ENCODE measurements at places on chromosomes 5 and 9. TPM values are rescaled to one million over a fixed set of nuclear protein-coding genes. Genes with fewer than 3 reads are reported as not detected.

KIF24 gene
- total RNA-seq, result 0.63 TPM

- H3K4me1 ChIP-seq, result no peaks in the 10 kb centered on the region
- DNase-seq, result no peak
- H3K36me3 ChIP-seq, result no peaks in the 10 kb centered on the region
- H3K27me3 ChIP-seq, result peaks cover 66% of the 10 kb centered on the region
- no peak overlapping the region for H3K27ac ChIP-seq
Observed at GRCh38 chr5:140986117-140986521, 19.8 kb downstream of the PCDHAC2 start.

DNA sequence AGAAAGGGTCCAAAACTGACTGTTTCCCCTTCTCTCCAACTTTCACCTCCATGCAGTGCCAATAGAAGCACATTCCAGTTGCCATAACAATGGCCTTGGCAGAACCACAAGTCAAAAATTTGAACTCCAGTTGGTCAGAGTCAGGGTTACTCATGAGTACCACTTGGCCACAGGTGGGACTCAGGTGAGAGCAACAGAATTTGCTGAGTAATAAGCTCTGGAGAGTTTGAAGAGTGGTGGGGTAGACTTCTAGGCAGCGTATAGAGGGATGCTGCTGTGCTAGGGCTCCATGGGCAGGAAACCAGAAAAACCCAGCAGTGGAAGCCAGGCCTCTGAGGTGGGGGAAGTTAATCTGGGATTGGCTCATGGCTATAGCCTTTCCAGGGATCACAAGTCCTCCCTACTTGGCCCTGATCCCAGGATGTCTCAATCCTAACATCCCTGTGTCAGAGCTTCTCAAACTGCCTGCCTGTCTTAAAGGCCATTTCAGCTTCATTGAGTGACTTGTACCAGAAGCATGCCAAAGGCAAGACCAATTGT, 30.2 kb downstream of the SNX18 start:
- no peak overlapping the region for H3K4me3 ChIP-seq
- H3K36me3 ChIP-seq, result peaks cover 7% of the 10 kb centered on the region
- H3K4me1 ChIP-seq, result peaks cover 34% of the 10 kb centered on the region
- DNase-seq, result peak; percentile 41

DNA sequence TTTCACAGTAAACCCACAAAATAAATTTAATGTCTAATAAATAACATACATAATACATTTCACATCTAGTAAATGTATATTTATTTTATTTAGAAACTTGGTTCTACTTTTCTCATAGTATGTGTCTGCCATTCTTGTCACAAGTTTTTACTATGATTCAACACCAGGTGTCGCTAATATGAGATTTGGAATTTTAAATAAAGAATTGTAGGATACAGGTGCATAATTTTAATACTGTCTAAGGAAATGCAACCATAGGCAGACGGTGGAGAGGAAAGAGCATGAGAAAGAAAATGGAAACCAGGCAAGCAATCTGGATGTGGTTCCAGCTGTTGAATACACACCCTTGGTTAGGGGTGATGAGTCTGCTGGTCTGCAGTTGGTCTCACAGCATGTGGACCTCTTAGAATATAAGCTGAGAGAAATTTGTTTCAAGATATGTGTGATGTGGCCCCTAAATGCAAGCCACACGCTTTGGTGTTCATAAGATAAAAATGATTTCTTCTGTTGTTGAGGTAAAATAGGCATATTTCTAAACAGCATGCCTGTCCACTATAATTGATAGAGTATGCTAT, 114.7 kb upstream of the TXNDC8 start:
- no peaks in the 10 kb centered on the region for H3K36me3 ChIP-seq
- no peaks in the 10 kb centered on the region for H3K27me3 ChIP-seq
- H3K4me3 ChIP-seq, result no peak overlapping the region

GRCh38 chr9:95721061-95721531, 154.4 kb upstream of the ERCC6L2 start:
- H3K27ac ChIP-seq, result no peak overlapping the region
- H3K36me3 ChIP-seq, result no peaks in the 10 kb centered on the region
- H3K4me1 ChIP-seq, result no peaks in the 10 kb centered on the region
- no peak overlapping the region for H3K4me3 ChIP-seq
- DNase-seq, result no peak

GRCh38 chr9:103183701-103184171, 188.6 kb downstream of the CYLC2 start:
- no peak overlapping the region for H3K27ac ChIP-seq
- no peak for DNase-seq
- no peak overlapping the region for H3K4me3 ChIP-seq
- H3K36me3 ChIP-seq, result no peaks in the 10 kb centered on the region
- H3K4me1 ChIP-seq, result no peaks in the 10 kb centered on the region

GRCh38 chr5:75053054-75053303, 621 bp upstream of the GCNT4 start:
- H3K27me3 ChIP-seq, result peaks cover 6% of the 10 kb centered on the region
- no peaks in the 10 kb centered on the region for H3K36me3 ChIP-seq
- peak overlapping the region; percentile 88 for H3K4me3 ChIP-seq

DNA sequence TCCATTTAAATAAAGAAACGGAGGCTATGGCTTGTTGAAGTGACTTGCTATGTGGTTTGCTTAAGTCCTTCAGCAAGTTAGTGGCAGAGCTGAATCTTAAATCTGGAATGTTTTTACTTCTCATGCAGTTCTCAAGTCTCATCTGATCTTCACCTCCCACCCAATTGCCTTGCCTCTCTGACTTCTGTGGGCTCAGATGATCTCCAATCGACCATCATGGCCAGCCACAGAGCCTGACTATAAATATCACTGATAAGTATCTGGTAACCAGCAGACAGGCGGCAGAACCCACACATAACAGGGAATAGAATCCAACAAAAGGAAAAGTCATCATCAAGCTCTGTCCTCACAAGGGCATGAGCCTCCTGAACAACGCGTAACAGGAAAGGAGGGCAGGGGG, 149.9 kb downstream of the FAM114A2 start:
- H3K27me3 ChIP-seq, result no peaks in the 10 kb centered on the region
- H3K36me3 ChIP-seq, result no peaks in the 10 kb centered on the region
- no peak overlapping the region for H3K27ac ChIP-seq
- no peaks in the 10 kb centered on the region for H3K4me1 ChIP-seq

DNA sequence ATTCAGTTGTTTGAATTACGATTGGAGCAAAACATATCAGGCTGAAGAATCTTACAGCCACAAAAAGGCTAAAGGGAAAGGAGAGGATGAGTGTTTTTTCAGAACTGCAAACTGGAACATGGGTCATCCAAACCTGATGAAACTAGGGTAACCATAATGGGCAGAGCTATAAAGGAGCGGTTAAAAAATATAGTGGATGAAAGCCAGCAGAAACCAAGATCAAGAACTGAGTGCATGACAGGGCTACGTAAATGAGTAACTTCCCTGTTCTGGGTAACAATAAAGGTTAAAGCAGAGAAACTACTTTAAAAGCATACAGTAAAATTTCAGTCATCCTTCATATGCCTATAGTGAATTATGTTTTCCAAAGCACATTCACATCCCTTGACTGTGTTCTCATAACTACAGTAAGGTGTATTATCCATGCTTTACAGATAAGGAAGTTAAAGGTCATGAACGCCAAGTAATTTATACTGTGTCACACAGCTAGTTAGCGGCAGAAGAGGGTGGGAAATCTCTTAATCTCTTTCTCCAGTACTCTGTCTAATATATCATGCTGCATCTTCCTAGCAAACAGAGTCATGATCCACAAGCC, 48.5 kb upstream of the GHR start:
- no peaks in the 10 kb centered on the region for H3K36me3 ChIP-seq
- H3K4me3 ChIP-seq, result no peak overlapping the region
- H3K27ac ChIP-seq, result no peak overlapping the region
- H3K4me1 ChIP-seq, result peaks cover 11% of the 10 kb centered on the region

- no peak overlapping the region for H3K27ac ChIP-seq
- no peaks in the 10 kb centered on the region for H3K4me1 ChIP-seq
- H3K27me3 ChIP-seq, result no peaks in the 10 kb centered on the region
- no peak for DNase-seq
- no peaks in the 10 kb centered on the region for H3K36me3 ChIP-seq
Observed at GRCh38 chr5:101955891-101956290, 340.2 kb downstream of the SLCO4C1 start.

- peaks cover 50% of the 10 kb centered on the region for H3K4me1 ChIP-seq
- no peaks in the 10 kb centered on the region for H3K36me3 ChIP-seq
- no peaks in the 10 kb centered on the region for H3K27me3 ChIP-seq
Observed at GRCh38 chr5:151770383-151771258, 1.1 kb upstream of the G3BP1 start.

DNA sequence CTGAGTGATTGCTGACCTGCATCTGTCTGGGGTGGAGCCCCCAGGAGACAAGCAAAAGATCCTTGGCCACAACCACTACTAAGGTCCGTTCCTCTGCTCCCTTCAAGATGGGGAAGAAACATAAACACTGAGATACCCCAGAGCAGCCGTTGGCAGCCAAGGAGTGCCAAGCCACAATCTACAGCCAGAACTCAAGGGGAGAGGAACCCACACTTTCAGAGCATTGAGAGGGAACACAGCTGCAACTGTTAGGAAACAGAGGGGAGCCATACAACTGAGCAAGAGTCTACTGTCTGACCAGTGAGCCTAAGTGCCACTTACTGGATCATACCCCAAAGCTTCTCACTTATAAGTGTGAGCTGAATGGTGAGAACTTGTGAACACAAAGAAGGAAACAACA, 44.6 kb upstream of the ADRB2 start:
- no peaks in the 10 kb centered on the region for H3K4me1 ChIP-seq
- no peak overlapping the region for H3K27ac ChIP-seq

DNA sequence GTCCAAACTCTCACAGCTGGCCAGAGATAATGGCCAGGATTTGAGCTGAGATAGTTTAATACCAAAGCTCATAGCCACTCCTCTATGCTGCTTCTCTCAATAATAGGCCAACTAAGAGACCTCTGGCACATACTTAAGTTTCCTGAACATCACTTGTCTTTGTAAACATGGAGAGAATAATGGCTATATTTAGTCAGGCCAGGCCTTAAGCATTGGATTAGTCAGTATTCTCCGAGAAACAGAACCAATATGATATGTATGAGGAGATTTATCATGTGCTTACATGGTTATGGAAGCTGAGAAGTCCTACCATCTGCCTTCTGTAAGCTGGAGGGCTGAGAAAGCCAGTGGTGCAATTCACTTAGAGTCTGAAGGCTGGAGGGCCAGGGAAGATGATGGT, 45.4 kb downstream of the CFAP95 start:
- H3K27me3 ChIP-seq, result no peaks in the 10 kb centered on the region
- DNase-seq, result no peak
- H3K36me3 ChIP-seq, result no peaks in the 10 kb centered on the region
- H3K27ac ChIP-seq, result no peak overlapping the region
- H3K4me1 ChIP-seq, result no peaks in the 10 kb centered on the region

DNA sequence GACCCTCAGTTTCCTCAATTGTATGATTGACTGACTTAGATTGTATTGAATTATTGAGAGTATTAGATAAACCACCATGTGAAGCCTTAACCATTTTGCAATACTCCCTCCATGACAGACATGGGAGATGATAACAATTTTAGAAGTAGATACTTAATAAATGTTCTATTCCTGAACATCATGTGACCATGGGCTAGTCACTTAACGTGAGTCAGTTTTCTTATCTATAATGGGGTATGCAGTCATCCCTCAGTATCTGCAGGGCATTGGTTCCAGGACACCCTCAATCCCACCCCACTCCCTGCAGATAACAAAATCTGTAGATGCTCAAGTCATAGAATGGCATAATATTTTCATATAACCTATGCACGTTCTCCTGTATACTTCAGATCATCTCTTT, 31.0 kb downstream of the SNX18 start:
- H3K4me3 ChIP-seq, result no peak overlapping the region
- H3K4me1 ChIP-seq, result peaks cover 38% of the 10 kb centered on the region
- no peak for DNase-seq

GRCh38 chr5:5116956-5117355, 23.2 kb upstream of the ADAMTS16 start:
- H3K27me3 ChIP-seq, result peaks cover 20% of the 10 kb centered on the region
- H3K36me3 ChIP-seq, result no peaks in the 10 kb centered on the region
- H3K4me3 ChIP-seq, result no peak overlapping the region
- DNase-seq, result no peak
- no peak overlapping the region for H3K27ac ChIP-seq

- DNase-seq, result no peak
- no peak overlapping the region for H3K4me3 ChIP-seq
- H3K4me1 ChIP-seq, result no peaks in the 10 kb centered on the region
Observed at GRCh38 chr5:109939116-109939682, 249.5 kb downstream of the MAN2A1 start.

- DNase-seq, result no peak
- peaks cover 49% of the 10 kb centered on the region for H3K4me1 ChIP-seq
- no peaks in the 10 kb centered on the region for H3K27me3 ChIP-seq
- H3K36me3 ChIP-seq, result peaks cover 10% of the 10 kb centered on the region
Observed at GRCh38 chr5:42487077-42487476, 63.8 kb downstream of the GHR start.

GRCh38 chr5:87120518-87121303, 147.0 kb upstream of the RASA1 start:
- no peaks in the 10 kb centered on the region for H3K36me3 ChIP-seq
- DNase-seq, result no peak
- no peak overlapping the region for H3K27ac ChIP-seq
- no peaks in the 10 kb centered on the region for H3K27me3 ChIP-seq

Data from left ventricle myocardium inferior (tissue), 1 donor.